Endothelial cell (in vitro differentiated cells): ENCODE measurements at places on chromosomes 7 and 10.

GRCh38 chr7:31873816-31874597, 187.0 kb downstream of the PPP1R17 start:
- no peak for DNase-seq

DNA sequence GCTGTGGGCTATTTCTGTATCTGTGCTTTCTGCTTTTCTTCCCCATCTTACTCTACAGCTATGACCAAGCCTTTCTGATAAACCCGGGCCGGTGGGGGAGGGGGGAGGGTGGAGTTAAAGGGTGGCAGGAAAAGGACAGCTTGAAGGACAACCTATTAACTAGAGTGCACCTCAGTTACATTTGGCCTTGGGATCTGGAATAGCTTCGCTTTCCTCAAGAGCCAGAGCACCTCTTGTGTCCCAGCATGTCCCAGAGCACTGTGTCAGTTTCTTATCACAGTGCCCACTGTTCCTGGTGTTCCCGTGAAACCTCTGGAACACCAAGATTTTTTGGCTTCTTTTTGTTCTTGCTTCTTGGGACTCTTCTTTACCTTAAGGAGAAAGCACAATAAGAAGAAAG, 160.6 kb downstream of the NSUN6 start:
- DNase-seq: no peak

- DNase-seq: no peak
These were observed 479.7 kb downstream of the RPS24 start for GRCh38 chr10:78513330-78513729.

GRCh38 chr7:26500749-26501352, 209.2 kb downstream of the SNX10 start:
- DNase-seq: no peak

DNA sequence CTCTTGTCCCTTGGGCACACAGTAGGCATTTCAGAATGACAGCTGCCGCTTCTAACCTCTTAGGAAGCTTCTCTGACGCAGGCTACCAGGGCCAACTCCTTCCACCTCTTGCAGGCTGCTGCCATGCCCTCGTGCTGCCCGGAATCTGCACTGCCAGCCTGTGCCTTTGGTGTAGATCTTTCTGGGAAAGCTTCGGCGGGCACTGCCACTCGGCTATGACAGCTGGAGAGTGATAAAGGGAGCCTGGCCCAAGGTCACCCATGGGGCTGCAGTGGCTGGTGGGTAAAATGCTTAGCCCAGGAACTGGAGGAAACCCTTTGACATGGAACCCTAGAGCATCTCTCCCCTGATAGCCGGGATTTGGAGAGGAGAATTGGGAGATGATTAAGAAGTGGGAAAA, 78.0 kb upstream of the C1QL3 start:
- no peak for DNase-seq

DNA sequence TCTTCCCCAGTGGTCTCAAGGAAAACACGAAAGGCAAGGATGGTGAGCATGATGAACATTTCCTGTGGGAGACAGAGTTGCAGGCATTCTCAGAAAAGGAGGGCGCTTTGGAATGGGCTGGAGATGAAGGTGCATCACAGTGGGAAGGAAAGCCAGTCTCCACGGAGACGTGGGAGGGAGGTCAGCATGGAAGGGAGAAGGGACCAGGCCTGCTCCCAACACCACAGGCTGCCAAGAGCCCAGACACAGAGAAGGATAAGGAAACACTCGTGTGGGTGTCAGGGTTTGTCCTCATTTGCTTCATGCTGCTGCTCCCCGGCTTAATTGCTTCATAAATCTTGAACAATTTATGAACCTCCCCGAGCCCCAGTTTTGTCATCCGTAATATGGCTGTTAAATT, 231.5 kb upstream of the ZNF32 start:
- no peak for DNase-seq

GRCh38 chr7:98064233-98064632, 42.4 kb upstream of the LMTK2 start:
- no peak for DNase-seq
